Stimulated activated CD4-positive, alpha-beta T cell treated with anti-CD3 and anti-CD28 coated beads, Interleukin-1b, Interleukin-23, amount 100 ng/mL, for 1 hour (primary cell): ENCODE measurements at places on chromosomes 7 and 10.

- DNase-seq: no peak
Observed at GRCh38 chr10:22605168-22605567, 109.2 kb downstream of the PIP4K2A start.

- DNase-seq: no peak
Observed at GRCh38 chr7:64640504-64640903, 25.4 kb upstream of the ZNF107 start.

DNA sequence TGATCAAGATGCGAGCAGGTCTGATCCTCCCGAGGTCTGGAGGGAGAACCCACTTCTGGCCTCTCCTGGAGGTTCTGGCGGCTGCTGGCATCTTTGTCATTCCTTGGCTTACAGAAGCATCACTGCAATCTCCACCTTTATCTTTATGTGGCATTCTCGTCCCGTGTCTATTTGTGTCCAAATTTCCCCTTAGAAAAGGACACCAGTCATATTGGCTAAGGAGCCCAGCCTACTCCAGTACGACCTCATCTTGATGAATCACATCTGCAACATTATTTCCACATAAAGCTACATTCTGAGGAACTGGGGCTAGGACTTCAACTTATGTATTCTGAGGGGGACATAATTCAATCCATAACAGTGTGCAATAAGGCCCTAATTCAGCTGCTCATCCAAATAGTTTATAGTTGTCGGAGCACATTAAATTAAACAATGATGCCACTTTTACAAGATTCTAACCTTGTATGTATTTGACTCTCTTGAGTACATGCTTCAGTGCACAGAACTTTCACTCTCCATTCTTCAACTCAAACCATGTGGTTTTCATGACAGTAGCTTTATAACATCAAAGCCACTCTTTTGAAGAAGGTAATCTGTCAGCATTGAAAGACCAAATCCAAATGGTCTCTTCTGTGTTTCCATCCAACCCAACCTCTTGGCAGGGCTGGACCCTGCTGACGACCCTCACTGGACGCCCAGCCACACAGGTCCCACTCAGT, 86.2 kb upstream of the DDC start:
- no peak for DNase-seq

- DNase-seq: no peak
Observed at GRCh38 chr7:114832906-114833595, 88.8 kb upstream of the MDFIC start.

DNA sequence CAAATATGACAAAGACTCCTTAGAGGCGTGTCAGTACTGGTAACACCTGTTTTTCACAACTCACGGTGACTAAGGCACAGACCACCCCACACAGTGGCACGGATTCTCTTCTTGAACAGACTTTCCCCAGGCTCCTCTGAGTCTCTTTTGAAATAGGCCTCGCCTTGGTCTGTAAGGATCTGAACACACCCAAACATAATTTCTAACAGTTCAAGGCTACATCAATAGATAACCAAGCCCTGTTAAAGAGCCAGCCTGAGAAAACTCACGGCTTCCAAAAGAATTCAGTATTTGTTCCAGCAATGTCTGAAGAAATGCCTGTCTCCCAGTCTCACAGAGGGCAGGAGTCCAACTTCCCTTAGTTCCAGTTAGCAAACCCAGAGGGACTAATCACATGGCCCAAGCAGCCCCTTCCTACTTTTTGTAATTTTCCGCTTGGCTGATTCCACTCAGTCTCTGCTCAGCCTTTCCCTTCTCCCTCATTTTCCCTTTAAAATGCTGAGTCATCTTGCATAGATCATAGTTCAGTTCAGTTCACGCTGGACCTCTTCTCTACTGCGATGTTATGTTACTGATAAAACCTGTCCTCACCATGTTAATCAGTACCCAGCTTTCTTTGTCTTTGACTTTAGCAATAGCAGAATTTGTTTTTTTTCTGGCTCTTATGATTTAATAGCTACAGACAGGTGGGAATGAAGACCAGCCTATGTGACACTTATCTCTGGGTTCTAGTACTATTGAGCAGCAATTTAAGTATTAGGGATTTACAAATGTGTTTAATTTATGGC, 22.6 kb upstream of the AKR1C3 start:
- DNase-seq: no peak

- no peak for DNase-seq
Observed at GRCh38 chr10:129020651-129021330, 446.2 kb upstream of the MGMT start.

GRCh38 chr10:101974091-101974971, 81.6 kb downstream of the ARMH3 start:
- DNase-seq: no peak

DNA sequence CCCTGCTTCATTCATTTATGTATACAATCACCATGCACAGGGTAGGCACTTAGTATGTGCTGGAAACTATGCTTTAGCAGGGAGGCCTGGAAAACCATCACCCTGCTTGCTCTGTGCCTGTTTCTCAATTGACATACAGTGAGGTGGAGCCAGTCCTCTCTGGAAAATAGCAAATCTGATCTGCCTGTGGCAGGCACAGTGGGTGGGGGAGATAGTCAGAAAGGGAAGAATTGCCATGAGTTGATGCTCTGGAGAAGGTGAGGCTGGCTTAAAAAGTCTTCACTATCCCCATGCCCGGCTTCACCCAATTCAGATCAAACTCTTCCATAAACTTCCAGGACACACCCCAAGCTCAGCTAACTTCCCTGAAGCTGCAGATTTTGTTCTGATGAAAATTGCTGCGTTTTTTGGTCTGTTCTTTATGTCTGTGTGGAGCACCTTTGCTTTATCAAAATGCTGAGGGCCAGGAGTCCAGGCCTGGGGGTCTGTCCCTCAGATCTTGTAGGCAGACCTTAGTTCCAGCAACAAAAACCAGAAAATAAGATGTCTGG, 84.8 kb downstream of the ANK3 start:
- no peak for DNase-seq

- DNase-seq: no peak
Observed at GRCh38 chr7:127874951-127875608, 156.2 kb downstream of the LRRC4 start.

GRCh38 chr10:62851442-62851841, 35.3 kb upstream of the EGR2 start:
- DNase-seq: no peak

GRCh38 chr7:11786186-11786585, 45.8 kb downstream of the THSD7A start:
- no peak for DNase-seq

DNA sequence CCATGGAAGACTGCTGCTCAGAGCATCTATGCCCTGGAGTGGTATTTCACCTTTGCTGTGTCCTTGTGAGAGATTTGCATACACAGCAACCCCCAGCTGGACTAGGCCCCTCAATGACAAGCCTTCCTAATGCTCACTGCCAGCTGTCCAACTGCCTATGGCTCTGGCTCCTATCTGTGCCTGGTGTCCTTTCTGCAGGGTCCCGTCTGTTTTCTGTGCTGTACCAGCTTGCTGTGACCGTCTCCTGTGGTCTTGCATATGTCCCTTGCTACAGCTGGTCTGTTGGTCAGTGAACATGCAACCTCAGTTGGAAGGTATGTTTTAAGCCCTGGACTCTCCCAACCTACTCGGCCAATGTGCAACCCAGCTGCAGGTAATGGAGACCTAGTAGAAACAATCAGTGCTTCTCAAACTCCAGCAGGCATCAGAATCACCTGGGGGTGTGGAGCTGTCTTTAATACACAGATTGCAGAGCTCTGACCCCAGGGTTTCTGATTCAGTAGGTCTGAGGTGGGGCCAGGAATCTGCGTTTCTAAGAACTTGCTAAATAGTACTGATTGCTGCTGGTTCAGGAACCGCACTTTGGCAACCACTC, 306.4 kb upstream of the ZNF32 start:
- DNase-seq: no peak

DNA sequence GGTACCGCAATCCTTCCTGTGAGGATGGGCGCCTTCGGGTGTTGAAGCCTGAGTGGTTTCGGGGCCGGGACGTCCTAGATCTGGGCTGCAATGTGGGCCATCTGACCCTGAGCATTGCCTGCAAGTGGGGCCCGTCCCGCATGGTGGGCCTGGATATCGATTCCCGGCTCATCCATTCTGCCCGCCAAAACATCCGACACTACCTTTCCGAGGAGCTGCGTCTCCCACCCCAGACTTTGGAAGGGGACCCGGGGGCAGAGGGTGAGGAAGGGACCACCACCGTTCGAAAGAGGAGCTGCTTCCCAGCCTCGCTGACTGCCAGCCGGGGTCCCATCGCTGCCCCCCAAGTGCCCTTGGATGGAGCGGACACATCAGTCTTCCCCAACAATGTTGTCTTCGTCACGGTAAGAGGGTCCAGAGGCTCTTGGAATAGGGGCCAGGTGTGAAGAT, 1.7 kb downstream of the MEPCE start:
- DNase-seq: no peak

DNA sequence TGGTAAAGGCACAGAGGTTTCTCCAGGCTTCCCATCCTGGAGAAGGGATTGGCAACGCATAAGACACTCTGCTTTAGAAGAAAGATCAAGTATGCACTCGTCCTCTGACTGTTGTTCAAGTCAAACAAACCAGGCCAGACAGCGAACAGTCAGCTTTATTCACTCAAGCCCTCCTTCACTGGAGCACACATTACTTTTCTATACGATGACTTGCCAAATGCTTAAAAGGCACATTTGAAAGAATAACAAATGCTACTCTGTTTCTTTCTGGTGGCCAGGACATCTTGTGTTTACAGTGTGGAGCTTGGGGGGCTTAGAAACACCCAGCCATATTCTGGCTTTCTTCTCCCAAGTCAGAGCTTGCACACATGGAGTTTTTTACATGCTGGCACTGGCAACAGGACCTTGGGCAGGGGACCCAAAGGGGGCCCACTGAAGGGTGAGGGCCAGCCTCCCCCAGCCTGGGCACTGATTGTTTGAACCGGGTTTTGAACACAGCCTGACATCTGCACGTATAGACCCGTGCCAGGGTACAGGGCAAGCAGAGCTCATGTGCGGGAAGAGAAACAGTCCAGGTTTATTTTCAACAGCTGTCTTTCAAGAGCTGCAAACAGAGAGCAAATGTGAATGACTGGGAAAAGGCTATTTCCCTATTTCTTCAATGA, 33.3 kb upstream of the FGFR2 start:
- DNase-seq: no peak

GRCh38 chr10:3734111-3734510, 50.9 kb downstream of the KLF6 start:
- DNase-seq: no peak

- no peak for DNase-seq
Observed at GRCh38 chr10:33365871-33366411, 31.5 kb upstream of the NRP1 start.

DNA sequence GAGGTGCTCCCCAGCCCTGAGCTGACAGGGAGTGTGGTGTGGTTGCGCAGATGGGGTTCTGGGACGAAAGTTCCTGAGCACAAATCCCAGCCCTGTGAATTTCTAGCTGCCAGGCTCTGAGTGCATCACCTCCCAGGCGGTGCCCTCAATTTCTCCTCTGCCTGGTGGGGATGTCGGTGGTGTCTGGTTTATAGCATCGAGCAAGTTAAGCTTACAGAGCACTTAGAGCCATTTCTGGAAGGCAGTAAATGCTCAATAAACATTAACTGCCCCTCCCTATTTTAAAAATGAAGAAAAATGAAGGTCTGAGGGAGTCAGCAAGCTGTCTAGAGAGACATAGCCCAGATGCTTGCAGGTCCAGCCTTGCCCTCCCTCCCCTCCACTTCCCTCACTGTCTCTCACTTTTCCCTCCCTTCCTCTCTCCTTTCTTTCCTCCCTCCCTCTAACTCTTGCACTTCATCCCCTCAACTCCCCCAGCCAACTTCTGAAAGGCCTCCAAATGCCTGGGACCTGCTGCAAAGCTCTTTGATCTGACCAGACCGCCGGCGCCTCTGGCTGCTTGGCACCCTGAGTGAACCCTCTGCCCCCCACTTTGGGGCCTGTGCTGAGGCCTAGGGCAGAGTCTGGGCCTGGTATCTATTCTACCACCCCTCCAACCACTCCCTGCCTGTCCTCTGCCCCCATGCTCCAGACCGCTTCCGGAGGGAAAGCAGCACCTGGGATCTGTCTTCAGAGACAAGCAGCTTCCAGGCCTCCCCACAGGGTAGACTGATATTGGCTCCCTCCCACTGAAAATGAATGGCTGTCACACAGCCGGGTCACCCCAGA, 438.3 kb downstream of the RPS24 start:
- no peak for DNase-seq

DNA sequence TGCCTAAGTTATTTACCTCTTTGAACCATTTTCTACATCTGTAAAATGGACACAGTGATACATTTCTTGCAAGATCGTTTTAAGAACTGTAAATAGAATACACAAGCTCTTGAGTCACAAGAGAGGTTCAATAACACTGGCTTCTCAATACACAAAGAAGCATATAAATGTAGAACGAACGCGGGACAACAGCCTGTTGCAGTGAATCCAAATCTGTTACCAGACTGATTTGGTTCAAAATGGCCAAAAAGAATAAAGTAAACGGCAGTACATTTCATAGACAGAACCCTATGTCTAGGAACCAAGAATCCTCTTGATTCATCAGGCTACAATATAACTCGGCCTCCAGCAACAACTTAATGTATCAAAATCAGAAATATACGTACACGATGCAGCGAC, 701 bp downstream of the MTPAP start:
- DNase-seq: no peak

DNA sequence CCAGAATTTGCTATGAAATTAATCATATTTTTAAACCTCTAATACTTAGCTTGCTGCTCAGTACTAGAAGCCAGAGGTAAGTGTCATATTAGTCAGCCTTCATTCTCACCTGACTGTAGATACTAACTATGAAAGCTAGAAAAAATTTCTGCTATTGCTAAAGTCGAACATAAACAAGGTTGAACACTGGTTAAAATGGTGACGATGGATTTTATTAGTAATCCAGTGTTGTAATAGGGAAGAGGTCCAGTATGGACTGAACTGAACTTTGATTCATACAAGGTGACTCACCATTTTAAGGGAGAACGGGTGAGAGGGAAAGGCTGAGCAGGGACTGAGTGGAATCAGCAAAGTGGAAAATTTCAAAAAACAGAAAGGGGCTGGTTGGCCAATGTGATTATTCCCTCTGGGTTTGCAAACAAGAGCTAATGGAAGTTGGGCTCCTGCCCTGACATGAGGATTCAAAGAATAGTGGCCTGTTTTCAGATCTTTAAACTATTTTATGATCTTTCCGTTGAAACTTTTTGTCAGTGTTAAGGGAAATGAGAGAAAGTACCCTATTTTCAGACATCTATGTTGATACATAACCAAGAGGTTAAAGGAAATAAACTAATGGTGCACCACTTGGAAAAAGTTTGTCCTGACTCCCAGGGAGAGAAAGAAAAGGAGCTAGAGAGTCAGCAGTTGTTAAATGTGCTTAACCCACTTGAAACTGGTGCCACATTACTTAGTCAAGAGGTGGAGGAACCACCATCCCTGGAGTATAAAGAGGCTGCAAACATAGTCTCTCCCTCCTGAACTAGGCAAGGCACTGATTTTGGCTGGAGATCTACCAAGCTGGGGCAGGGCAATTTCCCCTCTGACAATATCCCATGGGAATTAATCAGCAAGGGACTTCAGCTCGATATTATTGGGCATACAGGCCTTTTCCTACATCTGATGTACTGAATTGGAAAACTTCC, 15.3 kb upstream of the AKR1C1 start:
- no peak for DNase-seq

GRCh38 chr7:66193146-66193725, 11.9 kb upstream of the TPST1 start:
- DNase-seq: no peak

GRCh38 chr7:100396421-100396982, 23.2 kb downstream of the PILRA start:
- DNase-seq: no peak

- DNase-seq: no peak
Observed at GRCh38 chr7:22083704-22084240, 138.1 kb upstream of the CDCA7L start.

- no peak for DNase-seq
Observed at GRCh38 chr10:131089861-131090260, 221.7 kb downstream of the TCERG1L start.
